ENCODE measurements at places on chromosomes 6 and 20. TPM values are rescaled to one million over a fixed set of nuclear protein-coding genes. Genes with fewer than 3 reads are reported as not detected.

Gene MPIG6B
- not detected for total RNA-seq

Gene DAAM2
- total RNA-seq, result 0.97 TPM

Gene PPP1R14C
- total RNA-seq, result 0.10 TPM

Gene MUC21
- not detected for total RNA-seq

Gene CTAGE9
- total RNA-seq, result not detected

Gene SHLD1
- total RNA-seq, result 2.0 TPM

Gene MOG
- total RNA-seq, result 2.0 TPM

Gene TGM2
- total RNA-seq, result 0.83 TPM

DNA sequence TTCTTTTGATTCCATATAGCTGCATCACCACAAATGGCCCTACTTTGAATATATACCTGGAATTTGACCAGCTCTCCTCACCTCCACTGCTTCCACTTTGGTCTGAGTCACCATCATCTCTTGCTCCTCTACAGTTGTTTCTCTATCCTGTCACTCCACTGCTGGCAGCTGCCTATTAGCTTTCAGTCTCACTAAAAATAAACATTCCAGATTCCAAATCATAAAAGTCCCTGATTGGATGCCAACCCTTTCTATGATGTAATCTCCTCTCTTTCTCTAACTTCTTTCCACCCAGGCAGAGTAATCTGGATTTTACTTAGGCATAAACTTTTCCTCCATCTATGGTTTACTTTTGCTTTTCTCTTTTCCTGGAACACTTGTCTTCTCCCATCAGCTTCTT lies 49.1 kb downstream of the RFPL4B start:
- no peak for DNase-seq

DNA sequence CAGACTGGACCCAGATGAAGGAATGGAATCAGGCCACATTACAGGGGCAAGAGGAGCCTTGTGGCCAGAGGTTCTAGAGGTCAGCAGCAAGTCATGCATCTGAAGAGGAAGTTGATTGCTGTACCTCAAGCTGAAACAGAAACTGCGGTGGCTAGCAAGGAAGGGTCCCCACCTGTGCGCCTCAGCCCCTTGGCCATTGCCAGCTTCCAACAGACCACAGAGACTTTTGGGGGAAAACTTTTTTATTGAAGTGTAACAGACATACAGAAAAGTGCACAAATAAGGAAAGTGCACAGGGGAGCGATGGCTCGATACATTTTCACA lies 26.8 kb upstream of the SLC9A8 start:
- no peak for DNase-seq

DNA sequence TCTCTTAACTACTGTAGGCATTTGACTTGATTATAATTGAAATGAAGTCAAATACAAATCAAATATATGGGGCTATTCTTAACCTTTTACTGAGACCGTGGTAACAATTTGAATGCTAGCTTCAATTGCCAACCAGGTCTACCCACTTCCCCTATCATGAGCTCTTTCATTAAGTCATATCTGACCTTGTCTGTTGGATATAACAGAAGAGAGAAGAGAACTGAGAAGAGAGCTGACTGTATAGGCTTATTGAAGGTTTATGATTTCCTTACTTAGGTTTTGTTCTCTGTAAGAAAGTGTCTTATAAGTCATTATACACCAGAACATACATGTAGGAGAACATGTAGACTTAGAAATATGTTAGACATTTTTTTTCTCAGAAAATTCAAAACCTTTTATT lies 549.4 kb downstream of the COL12A1 start:
- DNase-seq, result no peak

DNA sequence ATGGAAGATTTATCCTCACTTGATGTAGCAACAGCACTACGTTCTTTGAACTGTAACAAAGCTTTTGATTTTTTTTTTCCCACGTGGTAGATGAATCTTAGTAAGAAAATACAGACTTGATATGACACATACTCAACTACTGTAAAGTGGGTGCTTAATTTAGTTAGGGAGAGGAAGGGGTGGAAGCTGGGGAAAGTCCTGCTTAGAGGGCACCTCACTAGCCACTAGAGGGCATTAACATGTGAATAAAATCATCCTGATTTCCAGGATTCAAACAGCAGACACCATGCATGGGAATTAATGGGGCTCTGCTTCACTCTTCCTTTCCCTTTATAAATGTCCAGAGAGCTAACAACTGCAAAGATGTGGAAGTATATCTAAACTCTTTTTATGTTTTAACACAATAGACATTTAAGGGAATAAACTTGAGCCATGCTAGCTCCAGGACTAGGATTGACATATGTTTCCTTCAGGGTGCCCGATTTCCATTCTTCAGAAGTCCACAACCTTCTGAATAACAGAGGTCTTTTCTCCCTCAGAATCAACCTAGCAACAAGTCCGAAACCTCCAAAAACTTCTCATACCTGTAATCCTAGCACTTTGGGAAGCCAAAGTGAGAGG lies 250.1 kb downstream of the ATXN1 start:
- peak; percentile 19 for DNase-seq

DNA sequence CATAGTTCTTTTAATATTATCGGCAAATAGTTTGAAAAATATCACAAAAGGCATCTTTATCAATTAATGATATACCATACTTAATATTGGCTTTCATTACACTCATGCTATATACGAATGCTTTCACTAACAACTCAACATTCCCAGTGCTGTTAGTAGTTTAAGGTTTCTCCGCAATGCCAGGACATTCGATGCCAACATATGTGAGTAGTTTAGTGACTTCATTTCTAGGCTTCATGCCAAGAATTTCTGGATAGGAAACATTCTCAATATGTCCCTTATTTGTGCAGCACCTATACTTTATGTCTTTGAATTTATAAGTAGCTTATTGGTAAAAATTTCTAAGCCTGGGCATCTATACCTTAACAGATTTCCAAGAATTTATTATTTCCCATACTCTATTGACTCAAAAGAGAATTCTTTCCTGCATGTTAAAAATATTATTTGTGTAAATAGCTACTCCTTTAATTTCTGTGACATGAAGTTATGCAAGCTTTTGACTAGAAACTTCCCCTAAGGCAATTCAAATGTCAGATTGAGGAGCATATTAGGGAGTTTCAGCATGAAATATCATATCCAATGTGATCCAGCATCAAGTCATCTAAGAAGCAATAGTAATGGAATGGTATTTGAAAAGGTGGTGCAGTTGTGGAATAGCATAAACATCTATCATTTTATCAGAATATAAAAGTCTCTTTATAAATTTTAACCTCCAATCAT lies 236.0 kb upstream of the STXBP5 start:
- DNase-seq, result no peak

- DNase-seq, result no peak
These were observed 324.3 kb downstream of the QKI start for GRCh38 chr6:163738725-163739407.

DNA sequence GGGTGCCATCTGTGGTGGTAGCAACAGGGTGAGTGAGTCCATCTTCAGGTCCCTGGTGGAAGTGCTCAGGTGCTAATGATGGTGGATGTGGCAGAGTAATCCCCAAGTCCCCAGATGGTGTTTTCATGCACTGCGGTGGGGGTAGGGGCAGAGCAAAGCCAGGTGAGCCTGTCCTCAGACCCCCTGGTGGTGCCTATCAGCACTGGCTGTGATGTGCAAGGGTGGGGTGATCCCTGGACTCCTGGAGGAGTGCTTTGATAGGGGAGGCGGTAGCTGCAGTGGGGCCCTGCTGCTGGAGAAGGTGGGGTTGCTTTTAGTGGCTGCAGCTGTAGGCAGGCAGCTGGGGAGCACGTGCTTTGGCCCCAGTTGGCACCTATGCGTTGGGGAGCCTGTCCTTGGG lies 70.8 kb downstream of the CCDC170 start:
- no peak for DNase-seq

DNA sequence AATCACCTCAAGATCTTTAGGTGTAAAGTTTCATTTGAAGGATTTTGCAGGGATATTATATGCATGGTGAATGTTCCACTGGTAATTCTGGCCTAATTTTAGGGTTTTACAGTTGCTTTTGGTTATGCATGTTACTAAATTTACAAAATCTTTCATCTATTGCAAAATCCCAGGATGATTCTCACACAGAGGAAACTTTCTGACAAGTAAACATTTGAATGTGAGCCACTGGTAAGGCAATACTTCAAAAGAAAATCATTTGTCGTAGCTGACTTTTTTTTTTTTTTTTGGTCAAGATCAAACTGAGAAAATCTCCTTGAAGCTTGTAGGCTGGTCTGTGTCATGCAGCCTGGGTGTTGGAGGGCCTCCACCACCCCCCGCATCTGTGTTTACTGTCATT lies 141.9 kb upstream of the EXOC2 start:
- no peak for DNase-seq

DNA sequence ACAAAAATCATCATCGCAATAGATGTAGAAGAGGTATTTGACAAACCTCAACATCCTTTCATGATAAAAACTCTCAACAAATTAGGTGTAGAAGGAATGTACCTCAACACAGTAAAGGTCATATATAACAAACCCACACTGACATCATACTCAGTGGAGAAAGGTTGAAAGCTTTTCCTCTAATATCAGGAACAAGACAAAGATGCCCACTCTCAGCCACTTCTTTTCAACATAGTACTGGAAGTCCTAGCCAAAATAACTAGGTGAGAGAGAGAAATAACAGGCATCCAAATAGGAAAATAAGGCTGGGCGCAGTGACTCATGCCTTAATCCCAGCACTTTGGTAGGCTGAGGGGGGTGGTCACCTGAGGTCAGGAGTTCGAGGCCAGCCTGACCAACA lies 95.8 kb downstream of the ZDHHC14 start:
- DNase-seq, result no peak

DNA sequence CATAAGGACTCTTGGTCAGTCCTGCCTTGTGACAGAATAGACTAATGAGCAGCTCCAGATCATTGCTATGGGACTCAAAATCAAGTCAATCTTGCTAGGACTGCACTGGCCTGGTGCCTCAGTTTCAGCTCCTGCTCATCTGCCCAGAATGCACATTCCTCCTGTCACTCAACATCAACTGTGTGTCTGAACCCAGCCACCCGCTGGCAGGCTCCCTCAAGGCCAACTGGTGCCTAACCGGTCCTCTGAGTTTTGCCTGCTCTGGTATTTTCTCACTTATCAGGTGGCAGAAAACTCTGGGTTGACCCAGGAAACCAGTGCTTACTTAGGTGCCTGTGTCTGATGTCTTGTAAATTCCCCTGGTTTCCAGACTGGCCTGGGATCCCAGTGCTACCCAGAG lies 297.7 kb downstream of the DHX35 start:
- DNase-seq, result no peak

DNA sequence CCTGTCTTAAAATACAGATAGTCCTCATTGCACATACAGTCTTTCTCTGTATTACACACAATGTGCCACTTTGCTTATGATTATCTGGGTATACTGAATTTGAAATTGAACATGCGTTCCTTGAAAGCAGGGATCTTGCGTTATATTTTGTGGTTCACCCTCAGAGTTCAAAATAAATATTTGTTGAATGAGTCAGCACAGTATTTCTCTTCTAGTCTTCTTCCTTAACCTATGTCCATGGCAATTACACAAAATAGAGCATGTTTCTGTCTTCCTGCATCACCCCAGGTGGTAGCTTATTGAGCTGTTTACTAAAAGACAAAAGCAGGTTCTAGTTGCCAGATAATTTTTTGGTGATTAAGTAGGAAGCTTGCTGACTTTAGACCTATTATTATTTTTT lies 272.9 kb upstream of the FERMT1 start:
- no peak for DNase-seq

DNA sequence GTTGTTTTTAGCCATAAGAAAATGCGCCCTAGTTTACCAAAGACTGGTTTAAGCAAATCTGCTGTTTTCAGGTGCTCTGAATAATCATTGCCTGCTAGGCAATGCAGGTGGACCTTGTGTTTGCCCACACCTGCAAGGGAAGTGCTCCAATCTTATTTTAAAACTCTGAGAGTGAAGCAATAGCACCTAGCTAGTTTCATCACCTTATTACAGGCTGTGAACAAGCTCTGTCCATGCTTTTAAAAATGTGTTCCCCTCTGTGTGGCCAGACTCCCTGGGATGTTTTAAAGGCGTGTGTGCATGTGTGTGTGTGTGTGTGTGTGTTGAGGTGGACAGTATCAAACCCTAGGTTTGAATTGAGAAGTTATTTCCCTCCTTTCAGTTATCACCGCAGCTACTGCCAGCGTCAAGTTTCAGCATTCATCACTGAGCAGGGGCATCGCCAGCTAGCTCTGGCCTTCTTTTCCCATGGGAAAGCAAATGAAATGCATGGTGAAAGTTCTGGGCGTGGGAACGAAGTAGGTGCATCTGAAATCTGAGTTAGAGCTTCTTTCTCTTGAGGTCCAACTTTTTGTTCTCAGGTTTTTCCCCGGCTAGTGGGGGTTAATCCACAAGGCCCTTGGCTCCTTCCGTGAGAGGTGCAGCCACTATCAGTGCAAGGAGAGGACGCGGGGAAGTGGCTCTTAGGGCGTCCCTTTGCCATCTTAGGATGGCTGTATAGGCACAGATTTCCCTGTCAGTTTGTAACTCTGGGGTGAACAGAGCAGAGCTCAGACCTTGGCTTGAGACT lies 30.8 kb downstream of the DUSP22 start:
- no peak for DNase-seq

GRCh38 chr20:11890331-11891076 lies 27.2 kb upstream of the BTBD3 start:
- peak; percentile 94 for DNase-seq

- DNase-seq, result no peak
These were observed 19.0 kb downstream of the RREB1 start for GRCh38 chr6:7126754-7127153.

DNA sequence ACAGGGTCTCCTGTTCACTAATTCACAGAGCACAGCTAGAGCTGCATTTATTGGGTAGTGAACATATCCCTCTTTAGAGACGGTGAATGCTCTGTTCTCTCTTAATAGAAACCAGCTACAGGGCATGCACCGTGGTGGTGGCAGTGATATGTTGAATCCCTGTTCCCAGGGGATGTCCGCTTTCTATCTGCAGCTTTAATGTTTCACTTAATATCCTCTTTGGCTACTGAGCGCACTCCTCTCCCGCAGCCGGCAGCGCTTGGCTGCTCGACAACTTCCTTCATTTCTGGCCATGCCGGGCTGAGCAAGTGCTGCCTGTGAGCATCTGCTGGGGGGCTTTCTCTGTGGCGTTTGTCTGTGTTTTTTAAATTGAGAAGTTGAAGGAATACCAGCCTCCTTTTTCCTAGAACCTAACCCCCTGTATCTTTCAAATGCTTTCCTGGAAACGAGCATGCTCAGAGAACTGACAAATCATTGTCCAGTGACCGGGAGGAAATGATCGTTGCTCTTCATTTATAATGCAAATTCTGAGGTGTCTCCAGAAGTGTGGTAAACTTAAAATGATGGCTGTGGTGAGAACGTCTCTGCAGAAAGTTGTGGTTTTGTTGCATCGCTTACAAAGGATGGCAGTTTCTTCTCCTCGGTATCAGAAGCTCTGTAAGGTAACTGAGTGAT lies 297.9 kb downstream of the UTRN start:
- DNase-seq, result no peak

GRCh38 chr6:38322138-38322537 lies 317.6 kb downstream of the BTBD9 start:
- DNase-seq, result no peak

Measured in H7 (cell line).